Activated T-cell treated with anti-CD3 and anti-CD28 coated beads, Interleukin-2, amount 50 U/mL, for 24 hours (primary cell): ENCODE measurements at places on chromosomes 4 and X.
A peak's percentile ranks its signal among the peaks of the same experiment; 100 is the strongest.

- DNase-seq: no peak
Observed at GRCh38 chrX:46072372-46072771, 472.8 kb downstream of the ZNF674 start.

DNA sequence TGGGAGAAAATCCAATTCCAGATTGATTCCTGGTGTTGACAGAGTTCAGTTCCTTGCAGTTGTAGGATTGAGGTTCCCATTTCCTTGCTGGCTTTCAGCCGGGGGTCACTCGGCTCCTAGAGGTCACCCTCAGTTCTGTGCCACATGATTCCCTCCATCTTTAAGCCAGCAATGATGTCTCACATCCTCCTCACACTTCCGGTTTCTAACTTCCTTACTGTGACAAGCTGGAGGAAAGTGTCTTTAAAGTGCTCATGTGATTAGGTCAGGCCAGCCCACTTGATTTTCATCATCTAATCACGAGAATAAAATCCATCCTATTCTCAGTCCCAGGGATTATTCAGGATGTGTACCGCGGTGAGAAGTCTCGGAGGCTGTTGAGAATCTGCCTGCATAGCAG lies 19.4 kb upstream of the SMIM31 start:
- DNase-seq: no peak

GRCh38 chrX:29813174-29813573 lies 402.2 kb upstream of the MAGEB2 start:
- no peak for DNase-seq

- DNase-seq: no peak
Observed at GRCh38 chrX:112734290-112734689, 54.6 kb upstream of the LHFPL1 start.

DNA sequence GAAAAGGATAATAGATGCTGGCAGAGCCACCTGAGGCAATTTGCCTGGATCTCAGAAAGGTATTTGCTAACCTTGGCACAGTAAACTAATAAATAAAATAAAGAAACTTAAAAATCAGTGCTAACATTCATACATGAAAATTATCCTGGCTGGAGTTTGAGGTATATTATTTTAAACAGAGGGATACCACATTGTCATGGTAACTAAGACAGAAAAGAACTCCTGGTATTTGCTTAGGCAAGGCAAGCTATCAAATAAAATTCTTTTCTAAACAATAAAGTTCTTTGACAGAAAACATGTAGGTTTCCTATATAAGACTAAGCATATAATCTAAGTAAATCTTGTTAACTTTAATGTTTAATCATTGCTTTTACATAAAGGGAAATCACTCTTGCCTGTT lies 218.8 kb downstream of the MAGEB17 start:
- no peak for DNase-seq

DNA sequence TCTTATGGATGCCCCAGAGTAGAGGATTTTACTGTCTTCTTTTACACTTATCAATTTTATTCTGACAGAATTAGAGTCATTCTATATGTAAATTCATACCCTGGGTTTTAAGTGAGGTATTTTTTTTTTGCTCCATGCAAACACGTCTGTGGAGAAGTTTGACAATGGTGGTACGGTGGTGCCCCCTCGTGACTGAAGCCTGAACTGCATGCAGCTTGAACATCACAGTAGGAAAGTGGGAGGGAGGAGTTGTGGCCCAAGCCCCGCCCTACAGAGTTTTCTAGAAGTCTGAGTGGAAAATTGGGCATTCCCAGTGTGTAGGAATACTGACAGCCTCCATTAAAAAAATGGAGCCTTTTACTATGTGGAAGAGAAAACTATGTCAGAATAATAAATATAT lies 73.3 kb upstream of the RAB40AL start:
- peak; percentile 90 for DNase-seq

DNA sequence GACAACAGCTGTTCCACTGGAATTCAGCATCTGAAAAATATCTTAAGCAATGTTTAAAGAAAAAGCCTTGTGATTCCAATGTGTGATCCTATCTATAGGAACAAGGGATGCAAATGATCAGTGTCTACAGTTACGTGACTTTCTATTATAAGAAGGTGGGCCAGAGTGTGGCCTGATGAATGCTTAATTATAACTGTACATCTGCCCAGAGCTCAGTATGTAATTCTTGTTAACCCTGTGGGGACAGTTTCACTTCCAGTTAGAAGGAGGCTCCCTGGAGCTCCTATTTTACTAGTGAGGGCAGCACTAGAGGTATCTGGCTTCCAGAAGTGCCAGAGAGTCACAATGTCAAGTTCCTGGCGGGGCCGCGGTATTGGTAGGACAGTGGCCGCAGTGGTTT lies 288.5 kb downstream of the USP46 start:
- DNase-seq: no peak

DNA sequence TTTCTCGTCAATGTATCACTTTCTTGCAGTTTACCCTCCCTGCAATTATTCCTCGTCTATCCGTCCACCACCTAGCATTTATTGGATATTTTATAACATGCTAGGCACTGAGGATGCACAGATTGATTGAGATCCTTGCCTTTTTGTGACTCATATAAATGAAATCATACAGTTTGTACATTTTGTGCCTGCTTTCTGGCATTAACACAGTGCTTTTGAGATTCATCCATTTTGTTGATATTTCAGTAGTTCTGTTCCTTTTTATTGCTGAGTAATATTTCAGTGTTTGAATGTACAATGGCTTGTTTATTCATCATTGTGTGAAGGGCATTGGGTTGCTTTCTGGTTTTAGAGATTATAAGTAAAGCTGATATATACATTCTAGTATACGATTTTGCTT lies 841 bp downstream of the TBC1D19 start:
- no peak for DNase-seq

DNA sequence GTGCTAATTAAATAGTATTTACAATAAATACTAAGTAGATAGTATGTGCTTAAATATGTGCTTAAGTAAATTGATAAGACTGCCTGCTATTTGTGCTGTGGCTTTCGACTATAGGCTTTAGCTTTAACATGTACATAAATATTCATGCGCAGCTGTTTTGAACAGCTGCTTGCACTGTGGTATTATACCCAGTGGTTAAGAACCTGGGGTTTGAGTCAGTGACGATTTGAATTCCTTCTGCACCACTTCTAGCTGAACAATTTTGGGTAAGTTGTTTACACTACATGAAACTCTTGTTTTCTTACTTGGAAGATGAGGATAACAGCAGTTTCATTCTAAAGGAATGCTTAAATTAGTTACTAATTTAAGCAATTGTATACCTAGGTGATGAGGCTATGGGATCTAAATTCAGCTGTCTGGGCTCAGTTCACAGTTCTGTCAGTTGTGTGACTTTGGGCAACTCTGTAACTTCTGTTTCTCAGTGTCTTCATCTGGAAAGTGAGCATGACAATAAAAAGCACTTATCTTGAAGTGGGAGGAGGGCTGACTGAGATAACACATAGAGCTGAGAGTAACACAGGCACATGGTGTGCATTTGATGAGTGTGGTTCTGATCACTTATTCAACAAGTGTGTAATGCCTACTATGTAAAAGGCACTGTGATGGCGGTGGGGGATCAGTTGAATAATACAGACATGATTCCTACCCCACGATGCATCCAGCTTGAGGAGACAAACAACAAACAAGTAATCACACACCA lies 37.0 kb downstream of the HPGDS start:
- DNase-seq: no peak

GRCh38 chr4:122542411-122543236 lies 78.2 kb downstream of the IL21 start:
- DNase-seq: no peak

DNA sequence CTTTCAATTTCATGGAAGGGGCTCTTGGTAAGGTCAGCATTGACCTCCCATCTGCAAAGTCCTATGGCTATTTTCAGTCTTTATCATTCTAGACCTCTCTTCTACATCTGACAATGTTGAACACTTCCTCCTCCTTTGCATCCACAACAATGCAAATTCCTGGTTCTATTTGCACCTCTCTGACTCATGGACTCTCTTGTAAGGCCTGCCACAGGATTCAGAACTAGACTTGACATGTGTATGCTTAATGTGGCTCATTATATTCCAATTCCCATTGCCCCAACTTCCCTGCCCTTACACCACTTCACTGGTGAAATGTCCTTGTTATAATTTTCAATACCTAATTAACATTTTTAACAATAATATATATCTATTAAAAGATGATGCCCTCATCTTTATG lies 314.3 kb upstream of the FGF13 start:
- DNase-seq: no peak

- DNase-seq: no peak
Observed at GRCh38 chrX:45975633-45976032, 569.6 kb downstream of the ZNF674 start.
